ENCODE measurements at places on chromosomes 7 and 10. TPM values are rescaled to one million over a fixed set of nuclear protein-coding genes. Genes with fewer than 3 reads are reported as not detected.
A peak's percentile ranks its signal among the peaks of the same experiment; 100 is the strongest.

Gene HELLS
- 0.20 TPM for polyA plus RNA-seq

Gene VSIR
- polyA plus RNA-seq, result 21.8 TPM

Gene RRP12
- 46.5 TPM for polyA plus RNA-seq

- DNase-seq, result peak; percentile 43
These were observed 92.6 kb upstream of the PODXL start for GRCh38 chr7:131649003-131649541.

DNA sequence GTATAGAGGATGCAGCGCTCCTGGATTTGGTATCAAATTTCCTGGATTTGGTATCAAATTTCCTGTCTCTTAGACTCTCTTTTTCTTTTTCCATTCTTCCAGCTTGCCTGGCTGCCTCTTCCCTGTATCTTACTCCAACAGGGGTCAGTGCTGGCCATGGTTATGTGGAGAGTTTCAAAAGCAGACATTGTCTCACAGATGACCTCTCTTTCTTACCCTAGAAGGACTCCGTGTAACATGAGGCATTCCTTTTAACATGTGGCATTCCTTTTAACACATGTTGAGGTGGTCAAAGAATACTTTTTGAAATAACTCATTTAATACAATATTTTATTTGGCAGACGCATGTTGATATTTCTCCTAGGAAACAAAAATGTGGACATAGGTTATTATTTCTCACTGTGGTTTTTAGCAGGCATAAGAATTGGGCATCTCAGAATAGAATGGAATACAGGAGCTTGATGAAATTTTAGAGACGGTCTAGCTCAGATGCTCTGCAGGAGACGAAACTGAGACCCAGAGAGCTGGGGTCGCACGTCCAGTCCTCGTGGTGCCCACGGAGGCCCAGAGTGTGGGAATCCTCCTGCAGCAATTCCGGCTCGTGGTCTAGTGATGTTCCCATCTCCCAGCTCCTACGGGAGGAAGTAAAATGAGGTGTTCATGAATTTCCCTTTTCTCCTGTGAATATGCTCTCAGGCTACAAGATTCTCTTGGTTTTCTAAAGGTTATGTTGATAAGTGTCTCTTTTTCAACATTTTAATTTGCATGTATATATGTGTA, 59.6 kb upstream of the PITRM1 start:
- no peak for DNase-seq

DNA sequence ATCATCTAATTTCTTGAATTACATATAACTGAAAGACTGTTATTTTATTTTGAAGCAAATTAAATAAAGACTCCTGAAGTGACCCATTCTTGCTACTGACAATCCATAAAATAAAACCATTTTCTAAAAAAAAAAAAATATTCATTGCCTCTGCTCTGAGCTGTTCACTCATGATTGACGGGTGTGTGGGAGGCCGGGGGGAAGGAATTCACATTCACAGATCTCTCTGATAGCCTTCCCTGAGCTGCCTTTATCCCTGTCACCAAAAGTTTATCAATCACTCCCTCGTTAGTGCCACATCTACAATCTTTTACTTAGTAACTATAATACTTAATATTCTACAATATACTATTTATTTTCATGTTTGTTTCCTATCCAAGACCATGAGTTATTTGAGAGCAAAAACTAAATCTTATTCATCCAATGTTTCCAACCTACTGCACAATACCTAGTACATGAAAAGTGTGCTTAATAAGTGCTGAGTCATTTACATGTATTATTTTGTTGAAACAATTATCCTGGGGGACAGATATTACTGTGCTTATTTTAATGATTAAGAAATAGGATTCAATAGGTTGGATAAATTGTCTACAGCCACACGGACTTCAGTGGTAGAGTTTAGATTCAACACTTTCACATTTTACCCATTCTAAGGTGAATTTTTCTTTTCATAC, 618.7 kb downstream of the PHTF2 start:
- DNase-seq, result no peak

DNA sequence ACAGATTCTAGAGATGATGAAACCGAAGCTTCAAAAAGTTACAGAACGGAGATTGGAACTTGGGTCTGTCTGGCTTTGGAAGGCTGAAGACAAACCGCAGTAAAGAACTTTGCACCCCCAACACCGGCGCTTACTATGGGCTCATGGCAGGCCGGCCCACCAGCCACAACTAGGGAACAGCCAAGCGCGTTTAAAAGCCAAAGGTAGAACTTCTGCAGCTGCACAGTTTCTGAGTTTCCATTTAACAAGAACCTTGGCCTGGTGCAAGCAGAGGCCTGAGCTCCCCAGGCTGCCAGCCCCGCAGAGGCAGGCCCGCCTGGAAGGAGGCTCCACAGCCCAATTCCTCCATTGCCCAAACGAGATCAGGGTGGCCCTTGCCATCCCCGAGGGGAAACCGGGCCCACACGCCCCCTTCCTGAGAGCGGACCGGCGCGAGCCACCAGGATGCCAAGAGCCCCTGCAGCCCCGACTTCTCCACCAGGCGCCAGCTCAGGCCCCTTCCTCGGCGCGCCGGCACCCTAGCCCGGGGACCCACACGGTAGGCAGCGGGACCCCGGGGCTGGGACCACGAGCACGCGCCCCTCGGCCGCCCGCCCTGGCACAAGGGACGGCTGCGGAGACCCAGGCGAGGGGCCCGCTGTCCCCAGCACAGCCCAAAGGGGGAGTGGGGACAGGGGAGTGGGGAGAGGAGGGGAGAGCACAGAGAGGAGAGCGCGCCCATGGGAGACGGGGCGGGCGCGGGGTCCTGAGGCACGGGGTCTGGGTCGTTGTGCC, 566 bp downstream of the MAD1L1 start:
- no peak for DNase-seq

GRCh38 chr10:28054228-28054860, 55.5 kb upstream of the ODAD2 start:
- DNase-seq, result no peak

DNA sequence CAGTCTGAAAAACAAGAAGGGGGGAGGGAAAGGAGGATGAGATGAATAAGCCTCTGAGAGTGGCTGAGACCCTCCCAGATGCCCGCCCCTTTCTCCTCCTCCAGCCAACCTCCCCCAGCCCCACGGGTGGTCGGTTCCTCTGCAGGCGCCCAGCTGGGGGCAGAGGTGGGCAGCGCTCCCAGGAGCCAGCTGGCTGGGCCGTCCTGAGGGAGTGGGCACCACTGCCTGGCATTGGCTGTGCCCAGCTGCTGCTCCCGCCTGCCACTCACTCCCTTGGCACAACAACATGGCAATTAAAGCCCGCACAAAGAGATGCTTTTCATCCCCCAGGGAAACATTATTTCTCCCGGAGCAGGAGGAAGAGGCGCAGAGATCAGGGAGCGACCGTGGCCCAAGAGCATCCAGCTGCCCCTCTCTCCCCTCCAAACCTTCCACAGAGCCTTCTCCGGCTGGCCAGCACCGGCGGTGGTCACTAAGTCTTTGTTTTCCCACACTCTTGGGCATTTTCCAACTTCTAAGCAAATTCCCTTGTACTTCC, 107.2 kb downstream of the SPDYE5 start:
- DNase-seq, result no peak

DNA sequence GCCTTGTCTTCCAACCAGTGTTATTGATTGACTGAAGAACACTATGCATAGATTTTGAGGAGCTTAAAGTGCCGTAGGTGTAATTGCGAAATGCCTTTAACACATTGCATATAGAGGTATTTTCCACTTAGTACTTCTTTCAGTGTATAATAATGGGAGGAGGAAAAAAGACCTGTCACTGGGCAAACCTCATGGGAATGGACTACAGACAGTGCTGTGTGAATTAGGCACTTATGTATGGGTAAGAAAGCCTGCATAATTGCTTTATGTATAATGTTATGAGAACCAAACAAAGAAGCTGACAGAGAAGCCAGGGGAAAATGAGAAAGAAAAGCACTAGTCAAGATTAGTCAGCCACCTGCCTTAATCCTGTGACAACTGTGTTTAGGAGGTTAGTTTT, 12.4 kb upstream of the SCRN1 start:
- no peak for DNase-seq
